Heart left ventricle (tissue), 16 donors: ENCODE measurements at places on chromosomes 7 and 10.

- no peaks in the 10 kb centered on the region for H3K27me3 ChIP-seq
- H3K4me3 ChIP-seq, result no peak overlapping the region
- DNase-seq, result no peak
Observed at GRCh38 chr10:72639441-72639873, 13.6 kb upstream of the MICU1 start.

DNA sequence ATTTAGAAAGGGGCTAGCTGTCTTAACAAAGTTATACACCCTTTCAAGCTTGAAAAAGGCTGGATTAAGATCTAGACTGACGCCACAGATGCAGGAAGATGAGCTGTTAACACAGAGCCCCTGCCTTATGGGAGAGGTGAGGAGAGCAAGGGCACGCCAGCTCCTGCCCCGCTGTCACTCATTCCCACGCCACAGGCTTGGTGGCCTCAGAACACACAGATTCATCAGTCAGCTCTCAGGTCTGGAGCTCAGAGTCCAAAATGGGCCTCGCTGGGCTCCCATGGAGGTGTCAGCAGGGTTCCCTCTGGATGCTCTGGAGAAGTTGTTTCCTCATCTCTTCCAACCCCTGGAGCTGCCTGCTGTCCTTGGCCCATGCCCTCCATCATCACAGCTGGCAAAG, 554.2 kb downstream of the TCERG1L start:
- no peak overlapping the region for H3K27ac ChIP-seq
- no peaks in the 10 kb centered on the region for H3K36me3 ChIP-seq
- no peaks in the 10 kb centered on the region for H3K27me3 ChIP-seq
- DNase-seq, result no peak

DNA sequence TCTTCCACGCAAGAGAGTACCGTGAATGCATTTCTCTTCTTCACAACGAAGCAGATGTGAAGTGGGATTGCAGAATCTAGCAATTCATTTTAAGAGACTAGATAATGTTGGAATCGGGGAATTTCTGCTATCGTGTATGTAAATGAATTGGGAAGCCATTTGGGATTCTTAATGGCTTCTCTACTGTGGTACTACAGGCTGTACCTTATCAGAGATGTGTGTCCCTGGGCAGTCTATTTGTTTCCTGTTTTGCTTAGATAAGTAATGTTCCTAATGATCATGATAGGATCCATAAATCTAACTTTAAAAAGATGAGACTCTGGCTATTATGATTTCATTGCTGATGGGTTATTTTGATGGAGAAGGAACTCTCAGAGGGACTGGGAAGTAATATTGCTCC, 320.6 kb downstream of the REEP3 start:
- H3K27me3 ChIP-seq, result no peaks in the 10 kb centered on the region
- H3K4me3 ChIP-seq, result no peak overlapping the region
- H3K36me3 ChIP-seq, result no peaks in the 10 kb centered on the region
- no peak overlapping the region for H3K27ac ChIP-seq
- H3K4me1 ChIP-seq, result no peaks in the 10 kb centered on the region
- no peak for DNase-seq

DNA sequence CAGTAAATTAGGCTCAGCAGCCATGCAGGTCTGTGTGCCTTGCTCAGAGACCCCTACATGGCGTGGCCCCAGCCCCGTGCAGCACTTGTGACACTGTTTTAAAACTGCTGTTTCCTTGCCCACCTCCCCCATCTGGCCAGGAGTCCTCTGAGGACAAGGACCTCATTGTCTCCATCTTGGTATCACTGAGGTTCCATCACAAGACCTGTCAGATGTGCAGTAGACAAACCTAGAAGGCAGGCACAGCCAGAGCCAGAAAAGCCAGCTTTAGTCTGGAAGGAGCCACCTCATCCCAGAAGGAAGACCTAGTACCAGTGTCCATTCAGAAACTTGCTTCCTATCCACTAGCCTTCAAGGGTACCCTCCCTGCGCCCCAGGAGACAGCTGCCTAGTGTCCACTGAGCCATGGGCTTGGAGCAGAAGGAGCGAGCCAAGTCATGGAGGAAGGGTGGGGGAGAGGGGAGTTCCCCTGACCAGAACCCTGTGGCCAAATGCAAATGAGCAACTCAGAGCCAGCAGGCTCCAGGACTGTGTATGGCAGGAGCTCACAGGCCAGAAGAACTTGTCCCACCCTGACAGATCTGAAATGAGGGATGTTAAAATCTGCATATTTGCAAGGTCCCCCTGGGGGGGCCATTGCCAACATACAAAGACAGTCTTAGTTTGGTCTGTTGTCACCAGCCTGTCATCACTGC, 176.1 kb downstream of the SH3PXD2A start:
- DNase-seq, result no peak
- H3K27me3 ChIP-seq, result no peaks in the 10 kb centered on the region
- H3K4me3 ChIP-seq, result no peak overlapping the region
- H3K27ac ChIP-seq, result no peak overlapping the region
- peaks cover 4% of the 10 kb centered on the region for H3K4me1 ChIP-seq
- H3K36me3 ChIP-seq, result no peaks in the 10 kb centered on the region

- DNase-seq, result peak; percentile 90
- H3K4me1 ChIP-seq, result peaks cover 6% of the 10 kb centered on the region
- peak overlapping the region; percentile 47 for H3K27ac ChIP-seq
- peaks cover 15% of the 10 kb centered on the region for H3K36me3 ChIP-seq
- H3K4me3 ChIP-seq, result peak overlapping the region; percentile 32
Observed at GRCh38 chr10:110226926-110227641, 19.7 kb downstream of the MXI1 start.

- no peaks in the 10 kb centered on the region for H3K36me3 ChIP-seq
- peaks cover 4% of the 10 kb centered on the region for H3K4me1 ChIP-seq
- peaks cover 8% of the 10 kb centered on the region for H3K27me3 ChIP-seq
- DNase-seq, result no peak
Observed at GRCh38 chr10:86319676-86320075, 46.9 kb downstream of the GRID1 start.

GRCh38 chr7:2688409-2689342, 674 bp downstream of the AMZ1 start:
- H3K4me1 ChIP-seq, result peaks cover 18% of the 10 kb centered on the region
- H3K4me3 ChIP-seq, result peak overlapping the region; percentile 44
- H3K27ac ChIP-seq, result no peak overlapping the region
- no peaks in the 10 kb centered on the region for H3K36me3 ChIP-seq
- H3K27me3 ChIP-seq, result peaks cover 12% of the 10 kb centered on the region
- DNase-seq, result no peak

DNA sequence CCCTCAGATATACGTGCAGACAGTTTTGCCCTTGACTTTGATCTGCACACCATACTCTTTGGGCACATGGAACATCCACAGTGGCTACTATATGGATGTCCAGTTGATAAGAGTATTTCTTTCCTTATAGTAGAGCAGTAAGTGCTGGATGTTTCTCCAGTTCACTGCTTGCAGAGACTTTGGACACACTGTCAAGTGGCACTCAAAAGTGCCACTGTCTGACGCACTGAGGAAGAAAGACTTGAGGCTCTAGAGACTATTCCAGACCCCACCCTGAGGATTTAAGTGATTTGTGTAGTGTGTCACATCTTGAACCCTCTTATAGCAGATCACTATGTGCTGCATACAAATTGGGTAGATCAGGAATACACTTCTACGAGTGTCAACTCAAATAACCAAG, 179.1 kb downstream of the GNAI1 start:
- no peak overlapping the region for H3K4me3 ChIP-seq
- H3K4me1 ChIP-seq, result peaks cover 3% of the 10 kb centered on the region
- H3K27ac ChIP-seq, result no peak overlapping the region
- no peaks in the 10 kb centered on the region for H3K27me3 ChIP-seq
- DNase-seq, result no peak

DNA sequence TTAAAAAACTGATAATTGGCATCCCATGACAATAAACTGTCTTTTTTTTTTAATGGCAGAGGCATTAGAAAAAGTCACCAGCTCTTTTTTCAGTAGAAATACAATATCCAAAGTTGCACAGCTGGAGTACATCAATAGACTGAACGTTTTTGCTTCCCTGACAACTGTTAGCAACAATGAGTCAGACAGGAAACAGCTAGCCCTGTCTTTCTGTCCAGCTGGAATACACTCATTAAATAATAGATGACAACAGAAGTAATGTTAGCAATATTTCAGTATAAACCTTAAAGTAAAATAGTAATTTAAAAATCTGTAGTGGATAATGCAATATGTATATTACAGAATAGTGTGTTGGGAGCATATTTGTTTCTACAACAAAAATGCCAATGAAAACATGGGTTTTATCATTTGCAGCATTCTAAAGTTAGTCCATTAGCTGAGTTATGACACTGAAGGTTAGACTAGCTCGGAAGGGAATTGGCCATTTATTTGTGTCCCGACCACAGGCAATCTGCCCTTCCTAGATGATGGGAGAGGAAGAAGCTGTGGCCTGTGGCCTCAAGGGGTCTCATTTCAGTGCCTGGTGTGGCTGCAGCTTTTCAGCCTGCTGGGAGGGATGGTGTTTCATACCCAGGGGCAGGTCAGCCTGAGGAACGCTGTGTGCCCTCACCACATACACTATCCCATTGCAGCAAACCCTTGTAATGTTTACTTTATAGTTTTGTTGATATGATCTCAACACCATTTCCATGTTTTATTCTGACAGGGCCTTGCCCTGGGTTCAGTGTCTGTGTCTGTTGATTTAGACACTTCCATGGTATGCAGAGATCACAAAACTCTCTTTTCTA, 173.3 kb downstream of the SLC16A9 start:
- no peak overlapping the region for H3K4me3 ChIP-seq
- H3K36me3 ChIP-seq, result no peaks in the 10 kb centered on the region
- no peak for DNase-seq
- no peaks in the 10 kb centered on the region for H3K27me3 ChIP-seq
- H3K4me1 ChIP-seq, result no peaks in the 10 kb centered on the region

DNA sequence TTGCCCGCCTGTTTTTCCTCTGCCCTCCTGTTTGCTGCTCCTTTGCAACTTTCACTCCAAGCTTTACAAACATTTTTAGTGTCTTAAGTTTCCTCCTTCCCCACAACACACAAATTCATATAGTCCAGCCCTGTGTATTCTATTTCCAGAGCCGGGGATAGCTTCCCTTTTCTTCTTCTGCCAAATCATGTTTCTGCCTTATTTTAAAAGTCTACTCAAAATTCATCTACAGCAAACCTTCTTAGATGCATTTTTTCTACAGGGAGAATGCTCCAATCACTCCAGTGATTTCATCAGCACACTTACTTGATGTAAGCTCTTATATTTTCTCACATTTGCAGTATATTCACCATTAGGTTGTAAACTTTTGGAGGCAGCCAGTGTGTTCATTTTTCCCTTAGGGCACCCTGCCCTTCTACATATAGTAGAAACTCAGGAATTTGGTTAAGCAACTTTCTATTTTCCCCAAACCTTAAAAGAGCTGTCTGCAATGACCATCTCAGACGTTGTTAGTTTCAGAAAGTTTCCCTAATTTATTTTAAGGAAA, 12.4 kb upstream of the ACTA2 start:
- H3K4me1 ChIP-seq, result no peaks in the 10 kb centered on the region
- DNase-seq, result no peak
- no peak overlapping the region for H3K27ac ChIP-seq

GRCh38 chr10:26706206-26706605, 8.7 kb downstream of the PDSS1 start:
- H3K4me3 ChIP-seq, result no peak overlapping the region
- H3K27me3 ChIP-seq, result no peaks in the 10 kb centered on the region
- no peaks in the 10 kb centered on the region for H3K4me1 ChIP-seq
- H3K27ac ChIP-seq, result no peak overlapping the region
- DNase-seq, result no peak

DNA sequence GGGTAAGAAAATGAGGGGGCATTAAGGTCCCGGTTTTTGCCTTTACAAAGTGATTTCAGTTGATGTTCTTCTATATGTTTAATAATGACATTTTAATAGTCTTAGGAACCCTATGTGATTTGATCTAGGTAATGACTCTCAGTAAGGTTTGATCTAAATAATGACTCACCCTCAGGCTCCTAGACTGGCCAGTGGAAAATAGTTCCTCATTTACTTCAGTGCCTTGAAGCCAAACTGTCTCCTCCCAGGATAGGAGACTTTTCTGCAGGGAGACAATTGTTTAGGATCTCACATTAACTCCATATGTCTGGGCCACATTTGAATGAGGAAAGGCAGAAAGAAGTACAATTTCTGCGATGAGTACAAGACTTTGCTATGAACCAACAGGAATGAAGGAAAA, 1331.9 kb downstream of the XPNPEP1 start:
- H3K4me1 ChIP-seq, result no peaks in the 10 kb centered on the region
- no peaks in the 10 kb centered on the region for H3K27me3 ChIP-seq
- H3K36me3 ChIP-seq, result no peaks in the 10 kb centered on the region
- no peak overlapping the region for H3K27ac ChIP-seq

- DNase-seq, result no peak
- no peaks in the 10 kb centered on the region for H3K36me3 ChIP-seq
Observed at GRCh38 chr7:126535176-126535575, 717.6 kb downstream of the GRM8 start.

- H3K27ac ChIP-seq, result no peak overlapping the region
- H3K36me3 ChIP-seq, result no peaks in the 10 kb centered on the region
- H3K4me1 ChIP-seq, result no peaks in the 10 kb centered on the region
- DNase-seq, result no peak
- H3K4me3 ChIP-seq, result no peak overlapping the region
Observed at GRCh38 chr7:47097431-47097830, 484.5 kb downstream of the TNS3 start.

DNA sequence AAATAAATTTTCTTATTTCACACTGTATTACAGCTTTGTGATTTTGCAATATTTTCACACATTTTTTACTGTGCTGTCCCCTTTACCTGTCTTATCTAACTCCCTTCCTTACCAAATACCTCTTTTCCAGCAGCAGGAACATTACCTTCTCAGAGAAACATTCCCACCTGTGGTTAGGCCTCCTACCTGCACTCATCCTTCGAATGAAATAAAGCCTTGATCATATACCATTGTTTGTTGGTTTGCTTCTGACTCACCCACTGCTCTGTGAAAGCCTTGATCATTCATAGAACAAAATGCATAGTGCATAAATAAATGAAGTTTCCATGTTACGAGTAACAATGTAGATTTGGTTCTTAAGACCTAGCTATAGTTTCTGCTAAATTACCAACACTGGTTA, 256.3 kb downstream of the ARL4A start:
- no peaks in the 10 kb centered on the region for H3K36me3 ChIP-seq

GRCh38 chr10:63677001-63677400, 155.8 kb downstream of the REEP3 start:
- H3K36me3 ChIP-seq, result no peaks in the 10 kb centered on the region
- H3K27me3 ChIP-seq, result no peaks in the 10 kb centered on the region
- H3K27ac ChIP-seq, result no peak overlapping the region
- no peak overlapping the region for H3K4me3 ChIP-seq

DNA sequence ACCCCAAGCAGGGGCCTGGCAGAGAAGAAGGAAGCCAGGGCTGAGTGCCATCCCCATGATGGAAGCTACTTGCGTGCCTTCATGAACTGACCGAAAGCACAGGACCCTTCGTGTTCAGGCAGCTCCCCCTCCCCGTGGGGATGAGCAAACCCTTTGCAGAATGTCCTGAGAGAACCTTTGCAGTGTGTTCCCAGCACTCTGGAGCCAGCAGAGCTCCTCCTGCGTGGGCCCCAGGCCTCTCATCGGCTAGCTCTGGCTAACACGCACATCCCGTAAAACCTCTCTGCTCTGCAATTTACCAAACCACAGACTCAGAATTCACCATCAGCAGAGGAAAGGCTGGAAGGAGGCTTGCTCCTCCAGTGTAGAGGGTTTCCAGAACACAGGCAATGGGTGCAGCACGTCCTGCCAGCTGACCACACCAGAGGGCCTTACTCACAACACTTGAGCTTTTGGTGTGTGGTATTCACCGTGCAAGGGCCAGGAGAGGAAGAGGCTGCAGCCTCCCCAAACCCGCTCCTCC, 3.1 kb downstream of the SH3PXD2A start:
- DNase-seq, result no peak
- H3K27ac ChIP-seq, result peak overlapping the region; percentile 20
- H3K4me1 ChIP-seq, result peaks cover 74% of the 10 kb centered on the region
- H3K36me3 ChIP-seq, result no peaks in the 10 kb centered on the region
- no peaks in the 10 kb centered on the region for H3K27me3 ChIP-seq
- H3K4me3 ChIP-seq, result no peak overlapping the region
